Activated CD4-positive, alpha-beta T cell treated with anti-CD3 and anti-CD28 coated beads, Interleukin-10, Interleukin-2, amounts not matched to agents 100 ng/mL and 50 ng/mL, durations not matched to agents 16 hours and 8 hours (primary cell): ENCODE measurements at places on chromosomes 1 and 21.
A peak's percentile ranks its signal among the peaks of the same experiment; 100 is the strongest.

DNA sequence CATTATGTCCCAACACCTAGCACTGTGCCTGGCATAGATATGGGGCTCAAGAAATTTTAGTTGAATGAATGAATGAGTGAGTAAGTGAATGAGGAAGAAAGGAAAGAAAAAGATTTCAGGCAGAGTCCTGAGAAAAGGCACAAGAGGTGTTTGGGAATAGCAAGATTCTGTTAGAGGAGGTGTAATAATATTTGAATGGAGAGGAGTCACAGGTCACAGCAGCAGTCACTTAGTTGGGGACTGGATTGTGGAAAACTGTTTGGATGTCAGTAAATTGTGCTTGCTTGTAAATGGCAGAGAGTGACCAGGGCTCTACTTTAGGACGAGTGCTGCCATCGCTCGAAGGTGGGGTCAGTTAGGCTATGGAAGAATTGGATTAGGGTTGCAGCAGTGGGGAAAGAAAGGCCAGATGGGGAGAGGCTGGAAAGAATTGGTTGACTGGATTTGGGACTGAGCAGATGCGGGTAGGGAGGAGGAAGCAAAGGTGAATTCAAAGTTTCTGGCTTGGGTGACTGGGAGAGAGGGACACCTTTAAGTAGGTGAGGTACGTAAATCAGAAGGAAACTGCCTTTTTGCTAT is 9.3 kb downstream of the CDC14A start:
- DNase-seq = no peak

GRCh38 chr1:36561361-36561724 is 78.6 kb upstream of the CSF3R start:
- no peak for DNase-seq

DNA sequence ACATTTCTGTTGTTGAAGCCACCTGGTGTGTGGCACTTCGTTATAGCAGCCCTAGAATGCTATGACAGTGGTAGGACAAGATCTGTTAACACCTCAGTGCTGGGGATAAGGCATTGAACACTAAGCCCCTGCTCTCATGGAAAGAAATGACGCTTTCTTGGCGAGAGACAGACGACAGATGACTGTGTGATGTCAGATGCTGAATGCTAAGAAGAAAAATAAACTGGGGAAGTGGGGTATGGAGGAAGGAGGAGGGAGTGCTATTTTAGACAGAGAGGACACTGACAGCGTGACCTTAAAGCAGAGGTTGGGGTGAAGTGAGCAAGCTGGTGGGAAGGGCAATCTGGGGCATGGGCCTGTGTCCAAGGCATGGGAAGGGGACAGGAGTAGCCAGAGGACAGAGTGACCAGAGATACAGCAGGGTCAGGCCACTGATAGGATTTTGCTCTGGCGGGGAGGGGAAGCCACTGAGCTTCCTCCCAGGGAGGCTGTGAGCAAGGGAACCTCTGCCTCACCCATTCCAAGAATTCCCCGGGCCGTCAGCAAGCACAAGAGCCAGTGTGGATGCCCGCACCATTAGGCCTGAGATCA is 15.2 kb downstream of the DOP1B start:
- no peak for DNase-seq

DNA sequence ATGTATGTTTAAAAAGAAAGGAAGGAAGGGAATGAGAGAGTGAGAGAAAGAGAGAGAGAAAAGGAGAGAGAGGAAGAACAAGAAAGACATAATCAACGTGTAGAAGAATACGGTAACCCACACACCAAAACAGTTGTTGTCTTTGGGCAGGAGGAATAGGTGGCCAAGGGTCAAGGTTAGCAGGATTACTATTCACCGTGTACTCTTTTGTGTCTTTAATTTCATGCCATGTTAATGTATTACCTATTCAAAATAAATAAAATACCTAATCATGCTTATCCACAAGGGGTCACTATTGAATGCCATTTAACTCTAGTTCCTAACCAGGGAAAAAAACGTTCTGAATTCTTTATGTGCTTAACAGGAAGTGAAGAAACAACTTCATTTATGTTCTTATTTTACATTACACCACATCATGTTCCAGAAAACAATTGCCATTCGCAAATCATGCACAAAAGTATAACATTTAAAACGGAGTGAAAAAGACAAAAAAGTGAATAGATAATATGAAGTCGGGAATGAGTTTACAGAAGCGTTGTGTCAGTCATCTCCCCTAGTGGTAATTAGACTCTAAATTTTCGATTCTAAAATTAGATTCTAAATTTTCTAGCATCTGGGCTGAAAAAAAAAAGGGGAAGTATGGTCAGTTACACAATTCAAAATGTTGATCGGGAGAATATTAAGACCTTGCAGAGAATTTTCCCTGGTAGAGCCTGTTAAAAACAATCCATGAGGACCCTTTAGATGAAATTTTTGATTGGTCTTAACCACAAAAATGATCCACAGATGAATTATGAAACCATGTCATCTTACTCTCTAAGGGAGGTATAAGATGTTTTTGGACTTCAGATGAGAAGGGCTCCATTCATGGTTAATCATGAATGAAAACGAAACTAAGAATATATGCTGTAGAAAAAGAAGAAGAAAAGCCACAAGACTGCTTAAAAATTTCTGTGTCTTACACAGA is 700 bp upstream of the KMO start:
- DNase-seq = peak; percentile 74

- no peak for DNase-seq
Measured at GRCh38 chr1:56404066-56404465, 175.3 kb downstream of the PLPP3 start.

DNA sequence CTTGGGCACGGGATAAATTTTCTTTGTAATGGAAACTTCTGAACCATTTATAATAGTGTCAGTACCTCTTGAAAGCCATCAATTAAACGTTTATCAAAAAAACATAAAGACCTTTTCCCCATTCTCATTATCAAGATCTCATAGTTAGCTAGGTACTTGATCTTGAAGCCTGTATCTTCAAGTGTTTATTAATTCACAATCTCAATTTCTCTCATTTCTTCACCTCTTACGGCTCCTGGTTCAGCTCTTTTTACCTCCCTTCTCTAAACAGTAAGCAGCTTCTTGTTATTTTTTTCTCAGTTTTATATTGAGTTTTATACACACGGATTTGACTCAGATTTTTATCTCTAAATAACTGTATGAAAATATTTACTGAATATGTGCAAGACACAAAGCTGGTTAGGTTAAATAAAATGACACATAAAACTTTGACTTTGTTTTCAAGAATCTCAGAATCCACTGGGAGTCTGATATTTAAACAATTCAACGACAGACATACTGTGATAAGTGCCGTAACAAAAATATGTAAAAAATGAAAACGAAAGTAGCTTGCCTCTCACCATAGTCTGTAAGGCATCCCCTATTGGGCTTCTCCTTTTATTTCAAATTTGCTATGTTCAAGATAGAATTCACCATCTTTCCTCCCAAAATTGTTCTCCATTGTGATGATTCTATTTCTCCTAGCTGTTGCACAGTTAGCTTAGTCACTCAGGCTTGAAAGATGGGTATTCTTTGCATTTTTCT is 411.6 kb upstream of the ZRANB2 start:
- DNase-seq = no peak

GRCh38 chr1:178784131-178784536 is 59.1 kb downstream of the RALGPS2 start:
- peak; percentile 13 for DNase-seq

GRCh38 chr1:227845519-227845918 is 30.0 kb downstream of the PRSS38 start:
- no peak for DNase-seq

- no peak for DNase-seq
Measured at GRCh38 chr1:11930571-11931445, 3.7 kb upstream of the PLOD1 start.

DNA sequence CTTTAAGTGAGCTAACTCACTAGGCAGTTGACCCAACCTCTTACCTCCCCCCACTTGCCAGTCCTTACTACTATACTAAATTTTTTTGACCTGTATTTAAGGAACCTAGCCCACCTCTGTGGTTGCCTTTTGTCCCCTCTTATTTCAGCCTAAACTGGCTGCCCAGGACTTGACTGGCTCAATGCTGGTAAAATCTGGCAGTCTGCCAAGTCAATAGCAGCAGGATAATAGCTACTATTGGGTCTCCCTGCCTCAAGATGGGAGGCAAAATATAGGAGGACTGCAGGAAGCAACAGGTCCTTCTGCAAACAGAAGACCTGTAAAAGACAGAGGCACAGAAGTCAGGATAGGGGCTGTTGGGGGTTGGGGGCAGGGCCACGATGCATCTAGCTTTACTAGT is 144.2 kb upstream of the POGK start:
- DNase-seq = no peak

DNA sequence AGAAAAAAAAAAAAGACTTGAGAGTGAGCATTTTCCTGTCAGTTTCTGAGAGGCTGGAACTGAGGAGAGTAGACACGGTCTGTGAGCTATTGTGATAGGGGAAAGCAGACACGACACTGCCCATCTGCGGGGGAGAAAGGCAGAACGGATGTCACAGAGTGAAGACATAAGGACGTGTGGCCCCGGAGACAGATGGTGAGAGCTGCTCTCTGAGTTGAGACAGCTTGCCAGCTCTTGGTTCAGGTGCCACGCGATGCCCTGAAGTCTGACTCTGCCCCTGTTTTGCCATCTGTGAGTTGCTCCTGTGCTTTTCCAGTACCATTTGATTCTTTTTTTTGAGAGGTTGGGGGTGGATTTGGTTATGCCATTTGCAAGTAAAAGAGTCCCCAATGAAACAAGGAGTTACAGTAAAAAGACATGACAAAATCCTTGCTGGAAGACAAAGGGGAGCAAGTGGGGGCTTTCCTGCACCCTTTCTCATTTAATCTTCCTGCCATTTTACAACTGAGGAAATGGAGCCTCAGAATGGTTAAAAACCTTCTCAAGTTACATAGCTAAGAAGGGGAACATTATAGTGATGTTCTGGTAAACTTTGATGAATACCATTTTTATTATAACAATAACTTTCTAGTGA is 128.9 kb upstream of the DNAH14 start:
- DNase-seq = no peak

DNA sequence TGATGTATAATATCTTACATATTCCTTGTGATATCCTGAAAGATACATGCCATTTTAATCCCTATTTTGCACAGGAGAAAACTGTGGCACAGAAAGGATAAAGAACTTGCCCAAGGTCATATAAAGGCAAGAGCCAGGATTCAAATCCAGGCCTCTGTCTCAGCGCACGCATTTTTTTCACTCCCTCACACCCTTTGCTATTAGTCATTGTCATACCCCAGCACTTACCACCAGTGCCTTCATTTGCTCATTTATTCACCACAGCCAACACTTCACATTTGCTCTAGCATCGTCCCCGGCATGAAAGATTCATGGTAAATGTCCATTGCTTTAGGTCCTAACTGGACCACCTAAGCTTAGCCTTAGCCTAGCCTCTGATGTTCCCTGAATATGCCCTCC is 14.2 kb downstream of the ALX3 start:
- DNase-seq = no peak

DNA sequence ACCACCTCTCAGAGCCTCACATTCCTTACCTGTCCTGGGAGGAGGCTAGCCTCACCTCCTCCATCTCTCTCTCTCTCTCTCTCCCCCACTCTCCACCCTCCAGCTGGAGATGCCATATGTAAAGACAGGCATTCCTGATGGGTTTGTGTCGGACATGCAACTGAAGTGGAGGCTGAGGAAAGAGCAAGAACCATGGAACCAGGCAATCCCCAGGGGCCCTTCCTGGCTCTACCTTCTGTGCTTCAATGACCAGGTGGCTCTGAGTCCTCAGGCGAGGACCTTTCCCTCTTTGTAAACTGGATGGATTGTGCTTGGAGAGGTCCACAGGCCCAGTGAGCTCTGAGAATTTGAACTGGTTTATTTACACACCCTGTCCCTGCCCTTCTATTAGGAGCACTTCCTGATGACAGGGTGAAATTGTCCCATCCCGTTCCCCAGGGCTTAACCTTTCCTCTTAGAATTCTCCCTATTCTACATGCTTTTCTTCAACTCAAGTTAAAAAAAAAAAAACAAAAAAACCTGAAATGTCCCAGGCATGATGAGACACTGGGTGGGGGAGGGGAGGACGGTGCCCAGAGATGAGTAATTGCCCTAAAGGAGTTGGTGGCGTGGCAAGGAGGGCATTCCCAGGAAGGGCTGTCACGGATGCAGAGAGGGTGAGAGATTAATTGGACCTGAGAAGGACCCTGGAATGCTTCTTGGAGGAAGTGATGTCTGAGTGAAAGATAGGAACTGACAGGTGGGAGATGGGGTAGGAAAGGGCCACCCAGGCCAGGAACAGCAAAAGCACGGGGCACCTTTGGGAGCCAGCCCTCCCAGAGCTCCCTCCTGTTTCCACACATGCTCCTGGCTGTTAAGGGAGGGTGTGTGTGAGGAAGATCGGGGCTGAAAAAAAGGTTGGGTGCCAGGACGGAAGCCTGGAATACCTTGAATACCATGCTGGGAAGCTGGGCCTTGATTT is 50.2 kb upstream of the WASF2 start:
- DNase-seq = no peak

GRCh38 chr1:83761167-83762038 is 237.5 kb downstream of the TTLL7 start:
- DNase-seq = no peak

DNA sequence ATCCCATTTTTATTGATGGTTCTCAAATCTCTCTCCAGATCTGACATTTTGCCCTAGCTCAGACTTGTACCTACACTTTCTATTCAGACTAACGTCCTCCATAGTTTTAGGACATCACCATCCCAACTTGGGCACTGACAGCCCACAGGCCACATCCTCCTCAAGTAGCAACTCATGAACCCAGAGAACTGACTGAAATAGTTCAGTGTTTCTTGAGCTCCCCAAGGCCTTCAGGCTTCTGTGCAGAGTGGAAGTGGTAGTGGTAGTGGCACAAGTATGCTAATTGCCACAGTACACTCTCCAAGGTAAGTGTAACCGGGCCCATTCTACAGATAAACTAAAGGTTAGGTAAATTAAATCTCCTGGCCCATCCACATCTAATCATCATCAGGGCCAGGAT is 112.6 kb downstream of the SLC45A1 start:
- peak; percentile 54 for DNase-seq

- DNase-seq = no peak
Measured at GRCh38 chr1:94827434-94827833, 7.3 kb downstream of the SLC44A3 start.

DNA sequence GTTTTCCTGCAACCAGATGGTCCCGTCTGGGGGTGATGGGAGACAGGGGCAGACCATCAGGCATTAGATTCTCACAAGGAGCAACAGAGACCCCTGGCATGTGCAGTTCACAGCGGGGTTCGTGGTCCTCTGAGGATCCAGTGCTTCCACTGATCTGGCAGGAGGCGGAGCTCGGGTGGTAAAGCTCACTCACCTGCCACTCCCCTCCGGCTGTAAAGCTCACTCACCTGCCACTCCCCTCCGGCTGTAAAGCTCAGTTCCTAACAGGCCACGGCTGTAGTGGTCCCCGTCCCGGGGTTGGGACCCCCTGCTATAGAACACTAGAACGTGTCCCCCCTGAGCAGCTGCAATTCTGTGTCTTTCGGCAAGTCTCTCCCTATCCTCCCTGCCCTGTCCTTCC is 4.6 kb downstream of the KRTAP10-12 start:
- no peak for DNase-seq
